ENCODE measurements at places on chromosomes 11 and 22. TPM values are rescaled to one million over a fixed set of nuclear protein-coding genes. Genes with fewer than 3 reads are reported as not detected.

GRCh38 chr11:494761-495536 is 12.1 kb downstream of the RNH1 start:
- DNase-seq, result no peak
- no peaks in the 10 kb centered on the region for H3K27me3 ChIP-seq
- H3K4me3 ChIP-seq, result no peak overlapping the region
- H3K36me3 ChIP-seq, result peaks cover 30% of the 10 kb centered on the region

- H3K27me3 ChIP-seq, result peaks cover 3% of the 10 kb centered on the region
- no peaks in the 10 kb centered on the region for H3K36me3 ChIP-seq
- H3K27ac ChIP-seq, result no peak overlapping the region
Measured at GRCh38 chr11:71548716-71549151, 514 bp downstream of the KRTAP5-9 start.

DNA sequence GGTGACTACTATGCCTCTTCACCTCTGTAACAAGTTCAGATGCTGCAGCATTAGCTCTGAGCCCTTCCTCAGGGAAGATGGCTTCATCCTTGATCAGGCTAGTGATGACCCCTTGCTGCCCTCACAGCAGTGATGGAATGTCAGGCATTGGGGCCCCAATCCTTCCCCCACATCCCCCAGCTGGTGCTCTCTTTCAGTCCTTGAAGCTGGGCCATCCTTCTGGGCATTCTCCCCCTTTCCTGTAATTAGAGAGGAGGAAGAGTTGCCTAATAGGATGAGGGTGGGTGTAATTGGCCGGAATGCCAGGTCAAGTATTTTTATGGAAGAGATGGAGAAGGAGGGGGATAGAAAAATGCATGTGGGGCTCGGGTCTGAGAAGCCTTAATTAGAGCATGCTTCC is 62.6 kb downstream of the TRAF6 start:
- no peaks in the 10 kb centered on the region for H3K36me3 ChIP-seq
- DNase-seq, result no peak
- no peaks in the 10 kb centered on the region for H3K27me3 ChIP-seq
- H3K27ac ChIP-seq, result no peak overlapping the region

The C11orf21 gene
- 8.8 TPM for total RNA-seq

- no peaks in the 10 kb centered on the region for H3K27me3 ChIP-seq
- H3K27ac ChIP-seq, result peak within 1 kb of the TSS; percentile 80
- H3K4me1 ChIP-seq, result peaks cover 12% of the 10 kb centered on the region
- DNase-seq, result peak; percentile 86
- peak within 1 kb of the TSS; percentile 66 for H3K4me3 ChIP-seq
- H3K36me3 ChIP-seq, result no peaks in the 10 kb centered on the region
Measured at GRCh38 chr22:21952586-21953571, at the start of gene PPM1F. TSS of gene PPM1F (minus strand) at chr22:21952848. CDS start at chr22:21946048, 6,800 bp downstream.

The F2 gene
- total RNA-seq, result not detected

DNA sequence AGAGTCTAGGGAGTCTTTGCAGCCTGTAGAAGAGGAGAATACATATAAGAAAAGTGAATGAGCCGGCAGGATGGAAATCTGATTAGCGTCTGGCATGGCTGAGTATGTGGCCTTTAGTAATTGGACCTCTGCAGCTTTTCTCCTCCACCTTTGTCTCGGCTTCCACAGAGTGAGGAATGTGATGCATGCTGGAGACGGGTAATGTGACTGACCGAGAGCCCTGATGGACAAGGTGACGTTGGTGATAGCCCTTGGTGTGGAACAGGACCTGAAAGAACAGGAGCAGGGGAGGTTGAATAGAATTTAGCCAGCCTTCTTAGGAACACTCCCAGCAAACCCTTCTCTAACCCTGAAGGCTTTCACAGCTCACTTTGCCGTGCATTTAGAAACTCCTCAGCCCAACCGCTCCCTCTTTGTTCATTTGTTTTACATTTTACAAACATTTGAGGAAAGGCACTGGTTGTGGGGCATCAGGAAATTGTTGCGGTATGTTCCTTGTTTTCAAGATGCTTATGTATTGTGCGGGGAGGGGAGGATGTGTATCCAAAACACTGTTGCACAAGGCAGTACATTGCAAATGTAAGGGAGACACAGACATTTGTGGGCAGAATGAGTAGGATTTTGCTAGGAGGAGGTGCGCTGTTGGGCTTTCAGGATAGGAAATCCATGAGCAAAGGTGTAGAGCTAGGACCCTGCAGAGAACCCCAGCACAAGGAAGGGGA is 6.9 kb downstream of the GTPBP1 start:
- no peak overlapping the region for H3K4me3 ChIP-seq
- H3K27ac ChIP-seq, result no peak overlapping the region
- peaks cover 45% of the 10 kb centered on the region for H3K4me1 ChIP-seq

DNA sequence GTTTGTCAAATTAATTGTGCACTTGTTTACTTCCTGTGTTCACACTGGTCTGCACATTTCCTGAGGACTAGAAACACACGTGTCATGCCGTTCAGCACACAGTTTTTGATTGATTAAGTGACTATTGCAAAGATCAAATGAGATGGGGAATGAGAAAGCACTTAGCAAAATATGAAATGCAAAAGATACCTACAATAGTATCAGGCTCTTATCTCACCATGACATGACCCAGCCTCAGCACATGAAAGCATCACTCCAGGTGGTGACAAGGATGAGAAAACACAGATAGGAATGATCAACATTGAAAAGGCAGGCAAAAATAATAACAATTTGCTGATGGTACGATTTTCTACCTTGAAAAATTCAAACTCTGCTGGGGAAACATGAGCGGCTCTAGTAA is 42.1 kb upstream of the TP53I11 start:
- no peaks in the 10 kb centered on the region for H3K36me3 ChIP-seq
- H3K4me3 ChIP-seq, result no peak overlapping the region
- H3K27ac ChIP-seq, result no peak overlapping the region
- no peak for DNase-seq

DNA sequence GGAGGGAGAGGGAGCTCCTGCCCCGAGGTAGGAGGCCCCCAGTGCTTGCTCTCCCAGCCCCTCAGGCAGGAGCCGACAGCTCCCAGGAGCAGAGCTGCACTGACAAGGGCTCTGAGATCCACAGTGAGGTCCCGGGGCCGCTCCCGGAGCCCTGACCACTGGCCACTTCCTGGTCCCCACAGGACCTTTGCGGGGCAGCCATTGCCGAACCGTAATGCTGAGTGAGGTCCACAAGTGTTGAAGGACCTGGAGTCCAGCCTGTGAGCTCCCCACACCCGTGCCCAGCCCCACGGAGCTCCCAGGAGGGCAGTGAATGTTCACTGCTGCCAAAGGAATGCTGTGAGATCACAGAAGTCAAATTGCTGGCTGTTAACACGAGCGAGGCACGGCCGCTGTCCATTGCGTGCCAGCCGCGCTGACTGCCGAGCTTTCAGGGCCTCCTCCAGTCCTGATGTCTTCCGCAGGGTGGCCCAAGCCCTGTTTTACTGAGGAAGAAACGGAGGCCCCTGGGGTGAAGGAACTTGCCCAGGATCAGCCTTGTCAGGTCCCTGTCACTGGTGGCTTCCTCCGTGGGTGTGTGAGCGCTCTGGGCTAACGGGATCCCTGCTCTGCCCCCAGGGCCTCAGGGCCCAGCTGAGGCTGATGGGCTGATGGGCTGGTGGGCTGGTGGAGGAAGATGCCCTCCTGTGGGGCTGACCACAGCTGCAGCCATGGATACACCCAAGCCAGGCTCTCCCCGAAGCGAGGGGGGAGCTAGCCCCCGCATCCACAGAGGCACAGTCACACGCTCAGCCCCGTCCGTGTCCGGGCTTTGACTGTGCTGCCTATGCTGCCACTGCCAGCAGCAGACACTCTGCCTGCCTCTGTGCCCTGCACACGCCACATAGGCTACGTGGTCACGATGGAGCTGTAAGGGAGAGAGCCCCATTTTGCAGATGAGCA is 70.8 kb downstream of the WNT7B start:
- no peaks in the 10 kb centered on the region for H3K27me3 ChIP-seq
- DNase-seq, result no peak
- no peak overlapping the region for H3K27ac ChIP-seq

- no peak overlapping the region for H3K27ac ChIP-seq
- no peak for DNase-seq
- H3K36me3 ChIP-seq, result no peaks in the 10 kb centered on the region
- H3K4me1 ChIP-seq, result no peaks in the 10 kb centered on the region
- no peaks in the 10 kb centered on the region for H3K27me3 ChIP-seq
- H3K4me3 ChIP-seq, result no peak overlapping the region
Measured at GRCh38 chr11:135033540-135033939, 621.5 kb upstream of the B3GAT1 start.

DNA sequence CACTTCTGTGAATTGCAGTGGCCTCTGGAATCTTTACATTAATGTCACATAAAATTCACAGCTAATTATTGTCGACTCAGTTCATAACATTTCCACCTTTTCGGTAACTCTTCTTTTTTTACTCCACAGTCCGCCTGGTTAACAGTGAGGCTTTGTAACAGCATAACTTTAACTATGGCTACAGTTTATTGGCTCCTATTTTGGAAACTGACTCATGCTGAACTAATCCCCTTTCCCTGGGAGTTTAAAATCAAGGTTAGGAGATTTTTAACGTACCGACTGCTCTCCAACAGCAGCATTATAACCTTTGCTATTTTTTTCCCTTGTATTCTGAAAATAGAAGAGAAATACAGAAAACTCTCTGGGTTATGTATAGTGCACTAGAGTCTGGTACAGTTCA is 3.2 kb upstream of the POGLUT3 start:
- no peaks in the 10 kb centered on the region for H3K27me3 ChIP-seq
- no peak overlapping the region for H3K27ac ChIP-seq
- DNase-seq, result no peak
- H3K36me3 ChIP-seq, result no peaks in the 10 kb centered on the region

- no peak overlapping the region for H3K27ac ChIP-seq
- H3K36me3 ChIP-seq, result no peaks in the 10 kb centered on the region
- no peaks in the 10 kb centered on the region for H3K27me3 ChIP-seq
Measured at GRCh38 chr22:46620588-46621242, 529 bp downstream of the GRAMD4 start.

- peak overlapping the region; percentile 38 for H3K4me3 ChIP-seq
- H3K27me3 ChIP-seq, result no peaks in the 10 kb centered on the region
- H3K27ac ChIP-seq, result peak overlapping the region; percentile 43
- H3K4me1 ChIP-seq, result peaks cover 52% of the 10 kb centered on the region
Measured at GRCh38 chr22:26586556-26587325, 3.2 kb downstream of the TPST2 start.

GRCh38 chr11:1777737-1778136 is 14.0 kb upstream of the CTSD start:
- no peaks in the 10 kb centered on the region for H3K27me3 ChIP-seq
- no peak for DNase-seq
- no peak overlapping the region for H3K4me3 ChIP-seq
- peaks cover under 1% of the 10 kb centered on the region for H3K4me1 ChIP-seq
- no peaks in the 10 kb centered on the region for H3K36me3 ChIP-seq
- H3K27ac ChIP-seq, result no peak overlapping the region

The RTN4RL2 gene
- total RNA-seq, result 0.27 TPM

- no peaks in the 10 kb centered on the region for H3K4me1 ChIP-seq
- no peak for DNase-seq
- no peak overlapping the region for H3K4me3 ChIP-seq
- H3K27me3 ChIP-seq, result peaks cover 17% of the 10 kb centered on the region
Measured at GRCh38 chr22:19663286-19663815, 51.0 kb upstream of the SEPTIN5 start.

- H3K27ac ChIP-seq, result no peak overlapping the region
- H3K4me3 ChIP-seq, result no peak overlapping the region
- no peaks in the 10 kb centered on the region for H3K4me1 ChIP-seq
- no peaks in the 10 kb centered on the region for H3K36me3 ChIP-seq
- H3K27me3 ChIP-seq, result no peaks in the 10 kb centered on the region
Measured at GRCh38 chr11:8704136-8704535, 21.5 kb downstream of the RPL27A start.

The SLC16A8 gene
- total RNA-seq, result 0.35 TPM

GRCh38 chr22:36325154-36326031 is 62.4 kb downstream of the MYH9 start:
- H3K4me1 ChIP-seq, result peaks cover 29% of the 10 kb centered on the region
- H3K27ac ChIP-seq, result no peak overlapping the region
- DNase-seq, result no peak
- no peaks in the 10 kb centered on the region for H3K27me3 ChIP-seq

GRCh38 chr11:11635443-11635842 is 13.6 kb upstream of the GALNT18 start:
- no peaks in the 10 kb centered on the region for H3K36me3 ChIP-seq
- no peak for DNase-seq
- H3K4me1 ChIP-seq, result no peaks in the 10 kb centered on the region
- H3K27me3 ChIP-seq, result no peaks in the 10 kb centered on the region

GRCh38 chr11:128713595-128713994 is 19.7 kb downstream of the FLI1 start:
- H3K4me3 ChIP-seq, result no peak overlapping the region
- DNase-seq, result no peak
- no peak overlapping the region for H3K27ac ChIP-seq

DNA sequence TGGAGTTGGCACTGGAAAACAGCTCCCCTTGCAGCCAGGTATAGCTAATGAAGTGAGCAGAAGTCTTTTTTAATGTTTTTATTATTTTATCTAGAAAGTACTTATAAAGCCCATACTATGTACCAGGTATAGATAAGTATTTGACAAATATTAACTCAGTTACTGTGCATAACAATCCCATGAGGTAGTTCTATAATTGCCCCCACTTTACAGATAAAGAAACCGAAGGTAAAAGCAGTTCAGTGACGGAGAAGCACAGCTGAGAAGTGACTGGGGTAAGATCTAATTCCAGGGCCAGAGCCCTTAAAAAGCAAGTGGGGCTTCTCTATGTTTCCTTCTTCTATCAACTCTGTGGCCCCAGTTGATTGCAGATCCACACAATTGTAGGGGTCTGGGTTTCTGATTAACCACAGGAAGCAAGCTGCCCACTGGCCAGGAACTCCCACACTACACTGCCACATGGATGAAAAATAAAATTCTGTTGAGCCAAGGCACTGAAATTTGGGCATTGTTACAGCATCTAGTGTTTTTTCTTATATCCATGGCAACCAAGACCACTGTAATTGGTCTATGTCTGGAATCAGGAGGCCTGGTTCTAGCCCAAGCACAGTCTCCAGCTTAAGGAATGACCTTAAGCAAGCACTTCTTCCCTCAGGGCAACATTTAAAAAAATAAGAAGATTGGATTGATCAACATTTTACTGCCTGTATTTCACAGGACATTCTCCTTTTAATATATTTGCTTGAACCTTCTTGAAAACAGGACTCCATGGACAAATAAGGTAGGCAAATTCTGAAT is 55.3 kb upstream of the TEAD1 start:
- no peaks in the 10 kb centered on the region for H3K4me1 ChIP-seq
- H3K27me3 ChIP-seq, result no peaks in the 10 kb centered on the region
- H3K4me3 ChIP-seq, result no peak overlapping the region
- no peak overlapping the region for H3K27ac ChIP-seq
- H3K36me3 ChIP-seq, result no peaks in the 10 kb centered on the region

DNA sequence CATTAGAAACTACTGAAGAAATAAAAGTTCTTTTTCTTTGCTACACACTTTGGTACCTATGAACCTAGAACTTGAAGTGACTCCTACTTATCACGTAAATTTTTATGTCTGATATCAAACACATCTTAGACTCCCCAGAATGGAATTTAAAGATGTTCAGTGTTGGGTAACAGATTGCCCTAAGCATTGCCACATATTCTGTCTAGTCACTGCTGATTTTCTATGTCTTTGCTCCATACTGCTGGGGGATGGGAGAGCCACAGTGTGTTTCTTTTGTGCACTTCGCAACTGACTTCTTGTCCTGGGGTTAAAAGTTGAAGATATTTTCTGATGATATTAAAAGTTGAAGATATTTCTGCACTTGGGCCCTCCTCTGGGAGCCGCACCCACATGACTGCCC is 19.4 kb upstream of the MYO18B start:
- H3K4me1 ChIP-seq, result no peaks in the 10 kb centered on the region
- no peaks in the 10 kb centered on the region for H3K27me3 ChIP-seq
- H3K36me3 ChIP-seq, result no peaks in the 10 kb centered on the region
- DNase-seq, result no peak
- H3K4me3 ChIP-seq, result no peak overlapping the region

The PDE3B gene
- 47.2 TPM for total RNA-seq

The OR51A7 gene
- not detected for total RNA-seq

Measured in CD8-positive, alpha-beta memory T cell (primary cell).